Amniotic stem cell (primary cell): ENCODE measurements at places on chromosomes 4 and X.

GRCh38 chr4:6208416-6208815, 8.1 kb upstream of the JAKMIP1 start:
- DNase-seq = no peak

- DNase-seq = no peak
Measured at GRCh38 chr4:126969360-126970235, 663.2 kb upstream of the INTU start.

- DNase-seq = no peak
Measured at GRCh38 chrX:68710870-68711576, 63.6 kb downstream of the STARD8 start.

GRCh38 chrX:133171962-133172708, 46.0 kb downstream of the TFDP3 start:
- DNase-seq = no peak

DNA sequence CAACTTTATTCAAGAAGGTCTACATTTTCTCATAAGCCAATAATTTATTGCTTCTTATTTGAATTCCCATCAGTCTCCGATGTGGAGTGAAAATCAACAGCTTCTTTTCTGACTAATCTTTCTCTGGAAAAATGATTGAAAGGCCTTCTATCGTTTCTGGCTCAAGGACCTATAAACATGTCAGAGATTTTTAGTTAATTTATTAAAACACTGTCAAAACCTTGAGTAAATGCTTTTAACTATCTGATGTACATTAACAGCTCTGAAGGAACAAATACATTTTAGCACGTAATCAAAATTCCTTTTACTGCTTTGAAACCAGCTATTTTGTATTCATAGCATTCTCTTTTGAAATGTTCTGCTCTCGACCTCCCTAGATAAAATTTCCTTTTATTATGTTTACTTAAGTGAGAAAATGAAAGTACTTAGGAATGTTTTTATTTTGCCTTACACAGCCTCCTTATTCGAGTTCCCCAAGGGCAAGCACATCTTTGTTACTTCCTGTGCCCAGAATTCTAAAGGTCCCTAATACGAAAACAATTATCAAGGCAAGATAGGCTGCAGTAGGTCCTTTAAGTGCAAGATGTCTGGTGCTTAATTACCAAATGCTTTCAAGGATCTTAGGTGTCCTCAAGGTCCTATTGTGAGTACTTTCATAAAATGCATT, 3.1 kb upstream of the ZFX start:
- DNase-seq = no peak

DNA sequence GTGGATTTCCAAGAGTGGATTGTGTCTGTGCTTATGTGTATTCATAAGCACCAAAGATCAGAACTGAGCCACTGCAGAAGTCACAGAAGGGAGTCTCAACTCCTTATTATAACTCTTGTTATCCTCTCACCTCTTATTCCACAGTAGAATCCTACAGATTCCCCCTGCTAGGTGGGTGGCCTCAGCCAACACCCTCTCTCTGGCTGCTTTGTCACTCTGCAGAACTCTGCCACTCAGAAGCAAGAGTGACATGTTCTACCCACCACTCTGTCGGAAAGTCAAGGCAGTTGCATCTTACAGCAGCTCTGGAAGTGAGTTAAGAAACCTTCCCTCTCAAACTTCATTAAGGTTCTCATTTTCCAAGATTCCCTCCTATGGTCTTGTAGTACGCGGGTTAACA, 41.9 kb downstream of the PTCHD1 start:
- no peak for DNase-seq

DNA sequence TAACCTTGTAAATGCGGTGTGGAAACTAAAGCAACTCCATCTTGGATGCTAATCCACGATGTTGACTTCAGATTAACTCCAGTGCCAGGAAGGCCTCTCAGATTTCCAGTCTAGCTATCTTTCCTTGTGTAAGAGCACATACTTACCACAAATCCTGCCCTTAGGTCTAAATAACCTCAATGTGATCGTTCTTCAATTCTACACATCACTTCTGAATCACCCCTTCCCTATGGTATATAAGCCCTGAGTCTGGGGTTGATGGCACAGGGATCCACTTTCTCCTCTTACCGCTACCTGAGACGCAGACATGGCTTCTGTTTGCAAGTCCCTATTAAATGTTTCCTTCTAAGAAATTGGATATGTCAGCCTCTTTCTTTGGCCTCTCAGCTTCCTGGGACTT, 17.5 kb upstream of the ZNF41 start:
- DNase-seq = no peak

- no peak for DNase-seq
Measured at GRCh38 chrX:52265713-52266112, 81.0 kb downstream of the MAGED4 start.

GRCh38 chrX:127466211-127466610, 586.0 kb downstream of the ACTRT1 start:
- no peak for DNase-seq

DNA sequence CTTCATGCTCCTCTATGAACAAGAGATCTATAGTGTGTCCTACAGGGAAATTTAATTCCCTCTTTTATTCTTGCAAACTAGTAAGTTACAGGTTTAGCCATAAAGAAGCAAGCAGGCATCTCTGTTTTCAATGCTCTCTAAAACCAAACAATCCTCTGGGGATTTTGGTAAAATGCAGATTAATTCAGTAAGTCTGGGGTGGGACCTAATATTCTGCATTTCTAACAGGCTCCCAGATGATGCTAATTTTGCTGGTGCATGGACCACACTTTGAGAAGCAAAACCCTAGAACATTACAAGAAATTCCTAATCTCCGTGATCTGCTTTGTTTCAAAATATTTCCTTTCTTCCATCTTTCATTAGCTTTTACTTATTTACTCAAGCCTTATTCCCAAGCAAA, 344.9 kb downstream of the PACRGL start:
- no peak for DNase-seq

DNA sequence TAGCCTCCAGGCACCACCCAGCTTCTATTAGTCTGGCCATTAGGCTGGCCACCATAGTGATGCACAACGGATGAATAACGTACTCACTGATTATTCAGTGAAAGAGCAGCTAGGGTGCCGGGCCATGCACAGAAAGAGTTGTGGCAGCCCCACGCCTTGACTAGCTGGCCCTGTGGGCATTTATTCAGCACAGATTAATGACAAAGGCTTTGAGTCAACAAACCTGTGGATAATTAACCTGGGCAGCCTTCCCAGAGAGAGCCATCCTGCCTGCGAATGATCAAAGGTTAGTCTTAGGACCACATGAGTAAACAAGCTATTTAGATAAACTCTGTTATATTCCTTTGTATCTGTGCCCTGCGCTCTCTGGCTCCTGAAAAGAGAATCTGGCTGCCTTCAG, 37.2 kb downstream of the MAP9 start:
- no peak for DNase-seq

GRCh38 chr4:2388429-2389182, 29.8 kb downstream of the ZFYVE28 start:
- no peak for DNase-seq

DNA sequence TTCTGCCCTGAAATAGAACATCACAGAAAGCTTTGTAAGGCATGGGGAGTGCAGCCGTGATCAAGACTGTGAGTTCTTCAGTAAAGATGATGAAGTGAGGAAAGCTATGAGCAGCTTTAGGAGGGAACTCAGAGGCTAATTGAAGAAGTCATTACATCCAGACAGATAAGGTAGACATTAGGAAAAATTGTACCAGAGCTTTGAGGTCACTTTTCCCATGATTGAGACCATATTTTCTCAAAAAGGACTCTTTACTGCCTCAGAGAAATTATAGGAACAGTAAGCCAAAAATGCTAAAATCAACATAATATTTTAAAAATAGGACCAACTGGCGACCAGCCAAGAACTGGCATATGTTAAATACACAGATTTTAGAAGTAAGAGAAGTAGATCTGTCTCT, 11.2 kb downstream of the CHST7 start:
- no peak for DNase-seq

- no peak for DNase-seq
Measured at GRCh38 chr4:8472158-8472688, 31.6 kb downstream of the TRMT44 start.

DNA sequence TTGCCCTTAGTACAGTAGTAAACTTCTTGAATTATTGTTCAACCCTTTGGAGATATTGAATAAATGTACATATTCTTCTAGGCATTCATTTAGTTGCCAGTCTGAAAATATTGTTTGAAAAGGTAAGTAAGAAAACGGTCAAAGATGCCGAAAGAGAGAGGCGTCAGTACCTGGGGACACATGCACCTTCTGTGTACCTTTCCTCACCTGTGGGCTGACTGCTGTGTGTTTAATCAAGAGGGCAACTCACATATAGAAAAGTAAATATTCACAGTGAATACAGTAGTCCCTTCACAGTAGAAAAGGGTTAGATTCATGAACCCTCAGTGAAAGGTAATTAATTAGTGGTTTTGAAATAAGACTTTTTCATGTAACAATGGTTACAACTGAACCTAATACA, 6.9 kb downstream of the ANXA10 start:
- no peak for DNase-seq

GRCh38 chr4:165343353-165344191, 16.1 kb downstream of the MSMO1 start:
- DNase-seq = no peak

DNA sequence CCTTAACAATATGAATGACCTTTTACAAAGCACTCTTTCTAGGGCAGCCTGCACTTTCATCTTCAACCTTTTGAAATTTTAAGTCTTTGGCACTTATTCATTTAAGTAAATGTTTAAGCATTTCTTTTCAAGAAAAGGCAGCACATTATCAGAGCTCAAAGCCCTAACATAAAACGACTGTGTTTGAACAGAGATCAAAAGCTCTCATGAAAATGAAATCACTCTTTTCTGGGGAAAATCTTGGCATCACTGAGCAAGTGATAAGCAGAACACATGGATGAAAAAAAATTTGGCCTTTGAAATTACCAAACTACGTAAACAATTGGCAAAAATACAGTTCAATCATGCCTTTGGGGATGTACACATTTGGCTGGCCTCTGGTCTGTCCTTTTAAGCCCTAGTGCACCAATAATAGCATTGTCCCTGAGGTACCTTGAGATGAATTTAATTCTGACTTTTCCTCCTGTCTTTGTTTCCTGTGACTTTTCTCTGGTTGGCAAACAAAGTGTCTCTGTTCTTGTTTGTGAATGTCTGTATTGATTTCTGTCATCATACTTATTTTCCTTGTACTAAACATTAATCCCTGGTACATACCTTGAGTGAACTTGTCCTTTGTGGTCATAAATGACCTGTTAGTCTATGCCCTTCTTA, 12.9 kb upstream of the ODAM start:
- DNase-seq = no peak

DNA sequence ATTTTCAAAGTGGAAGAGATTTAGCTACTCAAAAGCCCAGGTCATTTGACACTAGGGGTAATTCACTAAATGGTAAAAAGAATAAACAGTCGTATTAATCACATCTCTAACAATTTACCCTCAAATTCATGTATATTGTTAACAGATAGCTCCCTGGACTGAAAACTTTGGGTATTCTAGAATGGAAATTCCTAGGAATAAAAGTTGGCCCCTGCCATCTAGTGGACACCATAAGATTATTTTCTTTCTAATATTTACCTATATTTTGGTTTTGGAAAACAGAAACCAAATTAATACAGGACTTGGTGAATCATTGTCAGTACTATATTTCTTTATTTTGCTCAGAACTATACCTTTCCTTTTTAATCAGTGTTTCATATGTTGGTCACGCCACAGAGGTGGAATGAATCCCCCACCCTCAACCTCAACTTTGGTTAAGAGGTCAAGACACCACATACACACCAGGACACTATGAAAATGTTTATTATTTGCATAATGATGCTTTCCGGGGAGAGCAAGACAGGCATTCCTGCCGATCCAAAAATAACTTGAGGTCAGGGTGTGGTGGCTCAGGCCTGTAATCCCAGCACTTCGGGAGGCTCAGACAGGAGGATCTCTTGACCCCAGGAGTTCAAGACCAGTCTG, 96.2 kb upstream of the APOOL start:
- peak; percentile 0 for DNase-seq

DNA sequence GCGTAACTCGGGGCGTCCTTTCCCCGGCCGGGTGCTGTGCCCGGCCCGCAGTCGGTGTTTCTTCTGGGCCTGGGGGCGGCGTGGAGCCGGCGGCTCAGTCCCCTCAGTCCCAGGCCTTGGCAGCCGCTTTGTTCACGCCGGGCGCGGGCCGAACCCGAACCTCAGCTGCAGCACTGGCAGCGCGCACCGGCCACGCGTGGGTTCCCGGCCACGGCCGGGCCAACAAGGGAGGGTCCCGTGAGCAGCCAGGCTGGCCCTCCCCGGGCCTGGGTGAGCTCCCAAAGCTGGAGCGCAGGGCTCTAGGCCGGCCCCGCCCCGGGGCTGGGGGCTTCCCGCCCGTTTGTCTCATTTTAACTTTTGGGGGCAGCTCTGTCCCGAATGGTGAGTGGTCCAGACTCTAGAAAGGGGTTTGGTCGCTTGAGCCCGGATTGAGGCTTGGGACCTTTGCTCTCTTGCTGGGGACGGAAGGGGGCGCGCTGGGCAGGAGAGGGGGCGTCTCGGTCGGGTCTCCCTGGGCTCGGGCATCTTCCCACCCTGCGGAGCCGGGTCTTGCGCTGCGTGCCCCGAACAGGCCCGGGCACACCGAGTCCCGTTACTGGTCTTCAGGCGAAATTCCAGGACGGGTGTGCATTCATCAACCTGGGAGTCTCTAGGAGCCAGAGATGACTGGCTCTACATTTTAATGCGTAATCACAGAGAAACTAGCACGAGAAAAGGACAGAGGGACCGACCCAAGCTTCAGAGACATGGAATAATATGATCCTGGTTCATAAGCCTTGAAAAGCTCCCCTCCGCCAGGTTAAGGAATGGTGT, 177.1 kb downstream of the CBR4 start:
- no peak for DNase-seq

GRCh38 chr4:38365261-38365660, 298.7 kb upstream of the KLF3 start:
- no peak for DNase-seq

- peak; percentile 77 for DNase-seq
Measured at GRCh38 chr4:128386761-128387599, 99.4 kb upstream of the PGRMC2 start.

DNA sequence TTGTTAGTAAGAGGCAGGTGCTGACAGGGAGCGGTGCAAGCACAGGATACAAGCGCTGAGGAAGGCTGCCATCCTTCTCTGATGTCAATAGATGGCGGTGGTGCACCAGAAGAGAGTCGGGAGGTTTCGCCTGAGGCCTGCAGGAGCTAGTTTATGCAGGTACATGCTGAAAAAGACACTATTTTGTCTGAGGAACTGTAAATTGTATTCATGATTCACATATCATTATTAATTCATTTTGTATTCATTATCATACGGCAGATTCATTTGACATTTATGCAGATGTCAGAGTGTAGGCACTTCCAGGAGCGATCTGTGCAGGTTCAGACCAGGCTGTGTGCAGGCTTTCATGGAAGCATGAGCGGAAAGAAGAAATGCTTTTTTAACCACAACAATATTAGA, 824.0 kb downstream of the STIM2 start:
- DNase-seq = peak; percentile 65

- DNase-seq = no peak
Measured at GRCh38 chr4:114078636-114079035, 99.2 kb upstream of the ARSJ start.

- no peak for DNase-seq
Measured at GRCh38 chr4:575281-576141, 584 bp downstream of the TMEM271 start.
